ENCODE measurements at places on chromosomes 2 and 18.
A peak's percentile ranks its signal among the peaks of the same experiment; 100 is the strongest.

DNA sequence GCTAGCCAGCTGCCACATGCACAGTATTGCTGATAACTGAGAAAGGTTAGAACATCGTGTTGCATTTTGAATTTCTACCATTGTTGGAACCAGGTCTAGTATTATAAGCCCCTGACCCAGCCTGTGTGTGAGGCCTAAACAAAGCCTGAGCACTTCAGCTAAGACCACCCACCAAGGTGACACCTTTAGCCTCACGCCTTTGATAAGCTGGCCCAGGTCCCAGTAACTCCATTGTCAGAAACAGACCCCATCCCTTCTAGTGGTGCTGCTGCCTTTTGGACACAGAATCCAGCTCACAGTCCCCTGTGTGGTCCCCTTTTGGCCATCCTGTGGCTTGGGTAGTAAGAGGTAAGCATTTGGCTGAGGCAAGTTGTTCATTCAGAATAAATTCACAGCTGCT is 1.6 kb downstream of the ELMOD3 start:
- DNase-seq, result no peak

- DNase-seq, result no peak
These were observed 277.4 kb downstream of the SETBP1 start for GRCh38 chr18:44958040-44958439.

DNA sequence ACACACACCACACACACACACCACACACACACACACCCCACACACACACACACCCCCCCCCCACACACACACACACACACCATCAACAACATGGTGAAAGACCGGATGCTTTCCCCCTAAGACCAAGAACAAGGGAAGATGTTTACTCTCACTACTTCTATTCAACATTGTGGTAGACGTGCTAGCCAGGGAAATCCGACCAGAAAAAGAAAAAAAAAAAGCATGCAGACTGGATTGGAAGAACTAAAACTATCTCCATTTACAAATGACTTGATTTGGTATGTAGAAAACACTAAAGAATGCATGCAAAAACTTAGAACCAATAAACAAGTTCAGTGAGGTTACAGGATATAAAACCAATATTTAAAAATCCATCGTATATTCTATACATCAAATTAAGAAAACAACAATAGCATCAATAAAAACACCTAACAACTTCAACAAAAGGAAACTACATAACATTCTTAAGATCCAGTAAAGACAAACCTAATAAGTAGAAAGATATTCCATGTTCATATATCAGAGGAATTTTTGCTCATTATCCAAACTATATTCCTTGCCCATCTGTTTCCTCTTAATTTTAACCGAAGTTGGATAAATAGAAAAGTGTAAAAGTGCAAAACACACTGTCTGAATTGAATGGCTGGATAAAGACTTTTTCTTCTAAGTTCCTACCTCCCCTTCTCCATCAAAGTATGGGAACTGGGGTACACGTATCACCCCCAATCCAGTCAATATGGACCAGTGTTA is 51.5 kb upstream of the RNU4ATAC start:
- DNase-seq, result peak; percentile 34

DNA sequence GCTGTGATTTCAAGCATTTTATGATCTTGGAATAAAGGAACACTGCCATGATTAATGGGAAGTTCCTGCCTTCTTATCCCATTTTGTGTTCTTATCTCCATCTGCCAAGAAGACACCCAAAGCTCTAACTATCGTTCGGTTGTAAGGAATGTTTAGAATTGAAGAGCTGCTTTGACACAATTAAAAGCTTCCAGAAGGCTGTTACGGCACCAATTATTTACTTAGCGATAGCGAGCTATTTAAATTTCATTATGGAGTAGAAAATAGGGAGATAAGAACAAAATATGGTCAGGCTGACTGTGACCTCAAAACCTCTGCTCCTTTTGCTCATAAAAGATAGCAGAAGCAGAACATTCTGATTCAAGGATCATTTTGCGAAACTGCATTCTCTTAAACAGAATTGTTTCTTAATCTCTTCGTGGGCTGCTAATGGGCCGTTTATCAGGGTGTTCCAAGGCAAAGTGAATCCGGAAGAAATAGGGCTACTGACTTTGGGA is 101.6 kb downstream of the SLC4A3 start:
- DNase-seq, result no peak

DNA sequence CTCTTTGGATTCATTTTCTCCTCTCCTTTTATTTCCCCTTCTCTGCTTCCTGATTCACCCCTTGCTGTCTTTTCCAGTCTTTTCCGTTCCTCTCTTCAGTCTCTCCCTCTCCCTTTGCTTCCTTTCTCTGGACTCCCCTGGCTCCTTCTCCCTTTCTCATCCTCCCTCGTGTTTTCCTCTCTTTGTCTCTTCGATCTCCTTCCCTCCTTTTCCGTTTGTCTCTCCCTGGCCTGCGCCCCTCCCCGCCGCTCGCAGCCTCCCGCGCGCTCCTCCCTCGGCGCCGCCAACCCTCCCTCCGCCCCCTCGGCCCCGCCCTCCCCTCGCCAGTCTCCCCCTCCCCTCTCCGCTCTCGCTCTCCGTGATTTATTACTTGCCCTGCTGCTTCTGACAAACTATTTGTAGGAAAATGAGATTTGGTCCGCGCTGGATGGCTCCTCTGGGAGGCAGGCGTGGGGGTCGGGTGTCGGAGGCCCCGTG is 46.0 kb upstream of the PAX8 start:
- DNase-seq, result peak; percentile 87

- DNase-seq, result no peak
These were observed 51.5 kb downstream of the CABLES1 start for GRCh38 chr18:23186781-23187180.

DNA sequence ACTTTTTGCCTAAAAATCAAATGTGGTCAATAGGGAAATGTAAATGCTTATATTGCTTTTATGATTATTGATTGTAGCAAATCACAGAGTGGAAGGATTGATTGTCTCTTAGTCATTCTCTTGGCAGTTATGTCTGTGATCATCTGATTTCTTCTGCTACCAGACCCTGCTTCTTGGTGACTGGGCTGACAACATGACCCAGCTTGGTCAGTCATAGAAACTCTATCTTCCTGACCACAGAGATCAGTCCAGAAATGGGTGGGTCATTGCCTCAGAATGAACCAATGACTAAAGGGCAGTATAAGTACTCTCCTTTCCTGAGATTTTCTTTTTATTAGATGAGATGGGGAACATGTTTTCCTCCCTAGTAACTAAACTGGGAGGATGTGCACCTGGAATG is 87.6 kb downstream of the MAIP1 start:
- DNase-seq, result peak; percentile 38

DNA sequence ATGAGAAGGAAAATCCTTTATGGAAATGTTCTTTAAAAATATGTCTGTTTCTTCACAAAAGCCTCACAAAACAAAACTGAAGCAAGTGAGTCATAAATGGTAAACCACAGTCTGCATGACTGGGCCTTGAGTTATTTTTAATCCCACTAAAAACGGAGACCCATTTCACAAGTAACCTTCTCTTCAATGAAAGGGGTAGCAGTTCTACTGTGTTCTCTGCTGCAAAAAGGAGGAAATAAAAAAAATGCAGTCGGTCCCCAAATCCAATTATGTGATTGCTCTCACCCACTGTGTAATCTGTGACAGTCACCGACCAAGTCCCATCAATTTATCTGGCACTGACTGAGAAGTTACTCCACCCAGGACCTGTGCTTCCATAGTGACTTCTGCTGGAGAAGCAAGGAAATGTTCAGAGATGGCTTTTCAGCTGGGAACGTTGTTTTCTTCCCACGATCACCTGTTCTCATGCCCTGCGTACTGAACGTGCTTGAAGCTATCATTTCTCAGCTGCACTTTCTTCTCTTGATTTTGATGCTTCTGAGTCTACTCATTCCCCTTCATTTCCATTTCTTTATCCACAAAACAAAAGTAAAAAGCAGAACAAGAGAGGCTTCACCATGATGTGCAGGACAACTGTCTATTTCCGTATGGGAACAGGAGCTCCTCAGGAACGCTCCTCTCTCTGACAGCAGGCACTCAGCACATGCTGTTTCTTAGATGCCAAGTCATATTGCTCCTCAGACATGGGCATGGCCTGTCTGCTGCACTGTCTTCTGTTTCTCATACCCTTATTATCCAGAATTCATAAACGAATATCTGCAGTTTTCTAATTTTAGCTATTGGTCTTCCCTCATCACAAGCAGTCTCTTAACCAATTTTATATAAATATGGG is 80.0 kb upstream of the TMEM200C start:
- peak; percentile 83 for DNase-seq

GRCh38 chr2:48445091-48445725 is 84.7 kb upstream of the STON1 start:
- no peak for DNase-seq

DNA sequence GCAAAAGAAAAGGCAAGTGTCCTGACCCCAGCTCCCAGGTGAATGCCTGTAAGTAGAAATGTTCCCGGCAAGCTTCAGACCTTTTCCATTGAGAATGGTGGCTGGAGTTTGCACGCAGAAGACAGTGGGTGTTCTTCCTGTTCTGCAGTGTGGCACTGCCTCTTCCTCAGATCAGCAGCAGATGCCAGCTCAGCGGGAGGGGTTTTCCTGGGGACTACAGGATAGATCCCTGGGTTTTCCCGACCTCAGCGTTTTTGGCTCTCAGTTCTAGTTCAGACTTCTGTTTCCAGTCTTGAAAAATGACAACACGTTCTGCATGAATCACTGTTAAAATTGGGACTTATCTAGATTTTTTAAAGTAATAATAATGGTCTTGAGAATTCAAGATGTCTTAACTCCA is 39.2 kb downstream of the GRHL1 start:
- DNase-seq, result no peak
